Fibroblast of the aortic adventitia (primary cell): ENCODE measurements at places on chromosomes 6 and 20.
A peak's percentile ranks its signal among the peaks of the same experiment; 100 is the strongest.

DNA sequence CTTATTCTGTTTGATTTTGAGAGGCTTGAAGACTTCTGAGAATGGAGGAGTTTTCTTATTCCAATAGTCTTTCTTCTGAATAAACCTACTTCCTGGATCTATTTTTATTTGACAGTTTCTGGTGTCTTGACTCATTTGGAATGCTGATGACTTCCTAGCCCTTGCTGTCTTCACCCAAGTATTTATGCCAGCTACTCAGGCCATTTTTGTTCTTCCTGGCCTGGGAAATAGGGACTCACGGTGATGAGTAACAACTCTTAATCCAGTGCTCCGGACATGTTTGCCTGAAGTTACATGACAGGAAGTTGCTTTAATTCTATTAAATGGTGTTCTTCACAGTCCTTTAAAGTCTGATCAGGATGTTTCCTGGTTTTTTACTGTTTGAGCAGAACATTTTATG, 272.1 kb upstream of the EYS start:
- DNase-seq = no peak

DNA sequence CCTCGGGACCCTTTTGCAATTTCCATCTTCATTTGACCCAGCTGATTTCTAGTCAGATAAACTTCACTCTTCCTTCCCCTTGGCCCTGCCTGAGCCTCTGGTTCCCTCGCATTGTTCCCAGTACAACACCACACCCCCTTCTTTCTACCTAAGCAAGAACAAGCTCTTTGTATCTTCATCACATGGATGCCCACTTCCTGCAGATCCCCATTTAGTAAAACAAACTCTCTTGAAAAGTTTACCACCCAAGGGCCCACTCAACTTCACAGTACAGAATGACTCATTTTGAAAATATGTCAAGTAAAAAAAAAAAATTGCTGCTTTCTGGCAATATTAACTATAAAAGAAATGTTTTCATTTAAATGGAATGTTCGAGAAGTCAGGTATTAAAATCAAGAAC, 5.2 kb downstream of the FAXC start:
- DNase-seq = peak; percentile 36

- peak; percentile 90 for DNase-seq
These were observed 19.6 kb upstream of the ABT1 start for GRCh38 chr6:26576929-26577719.

- peak; percentile 87 for DNase-seq
These were observed 1.9 kb downstream of the BAG2 start for GRCh38 chr6:57173886-57174510.

GRCh38 chr20:4519534-4519933, 202.2 kb upstream of the PRND start:
- no peak for DNase-seq

DNA sequence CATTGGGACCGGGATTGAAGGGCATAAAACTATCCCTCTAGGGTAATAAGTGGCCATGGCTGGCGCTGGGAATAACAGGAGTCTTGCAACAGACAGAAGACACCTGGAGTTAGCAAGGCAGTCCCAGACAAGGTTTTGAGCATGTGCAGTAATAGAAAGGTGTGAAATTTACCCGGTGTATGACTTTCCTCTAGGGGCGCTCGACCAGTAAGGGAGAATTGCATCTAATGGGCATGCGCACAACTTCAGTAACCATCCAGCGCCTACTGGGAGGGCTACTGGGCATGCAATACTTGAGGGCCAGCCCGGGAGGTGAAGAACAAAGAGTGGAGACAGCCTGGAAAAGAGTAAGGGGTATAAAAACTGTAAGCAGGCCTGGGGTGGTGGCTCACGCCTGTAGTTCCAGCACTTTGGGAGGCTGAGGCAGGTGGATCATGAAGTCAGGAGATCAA, 32.7 kb downstream of the SERPINB6 start:
- no peak for DNase-seq

DNA sequence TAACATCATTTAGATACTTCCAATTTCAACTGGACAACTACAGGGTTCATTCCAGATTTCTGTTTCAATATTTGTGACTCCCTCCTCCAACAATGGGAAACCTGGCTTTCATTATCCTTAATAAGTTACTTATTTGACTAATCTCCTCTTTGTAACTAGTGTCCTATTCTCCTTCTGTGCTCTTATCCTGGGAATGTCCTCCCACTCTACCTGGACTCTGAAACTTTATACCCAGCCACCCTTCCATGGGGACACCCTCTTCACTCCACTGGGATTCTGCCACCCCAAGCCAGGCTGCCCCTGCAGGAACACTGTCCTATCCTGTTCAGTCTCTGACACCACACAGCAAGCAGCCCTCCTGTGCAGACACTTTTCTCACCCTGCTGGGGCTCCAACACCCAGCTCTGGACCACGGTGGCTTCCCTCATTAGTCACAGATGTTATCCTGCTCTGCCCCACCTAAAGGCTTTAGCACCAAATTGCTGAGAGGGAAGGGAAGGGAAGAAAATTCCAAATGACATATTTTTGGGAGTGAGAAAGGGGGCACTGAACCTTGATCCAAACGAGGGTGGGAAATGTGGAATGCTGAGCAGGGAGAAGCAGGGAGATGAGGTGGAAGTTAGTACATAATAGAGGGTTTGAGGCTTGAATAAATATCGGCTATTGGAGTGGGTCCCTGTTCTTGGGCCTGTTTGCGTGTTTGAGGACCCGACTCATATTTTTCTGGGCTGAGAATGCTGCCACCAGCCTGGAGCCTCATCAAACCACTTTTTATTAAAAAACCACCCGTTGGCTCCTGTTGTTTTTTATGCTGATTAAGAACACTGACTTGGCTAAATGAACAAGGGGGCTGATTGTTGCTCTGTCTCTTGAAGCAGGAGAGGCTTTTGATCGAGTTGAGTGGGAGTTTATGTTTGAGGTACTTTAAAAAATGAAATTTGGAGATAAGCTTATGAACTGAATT, 54.0 kb upstream of the AKIRIN2 start:
- peak; percentile 65 for DNase-seq

DNA sequence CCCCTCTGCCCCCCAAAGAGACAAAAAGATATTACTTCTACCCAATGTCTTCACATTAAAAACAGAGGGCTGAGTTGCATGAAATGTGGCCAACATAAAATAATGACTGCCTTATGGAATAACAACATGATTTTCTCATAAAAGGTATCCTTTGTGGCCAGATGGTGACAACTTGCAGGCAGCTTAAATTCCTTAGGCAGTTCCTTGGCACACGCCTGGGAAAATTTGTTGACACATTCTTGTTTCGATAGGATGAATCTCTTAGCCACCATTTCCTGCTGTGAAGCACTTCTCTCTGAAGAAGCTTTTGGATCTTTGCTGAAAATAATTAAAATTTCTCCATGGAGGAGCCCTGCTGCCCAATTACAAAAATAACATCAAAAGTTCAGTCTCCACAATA, 109.0 kb upstream of the COL21A1 start:
- DNase-seq = peak; percentile 73

DNA sequence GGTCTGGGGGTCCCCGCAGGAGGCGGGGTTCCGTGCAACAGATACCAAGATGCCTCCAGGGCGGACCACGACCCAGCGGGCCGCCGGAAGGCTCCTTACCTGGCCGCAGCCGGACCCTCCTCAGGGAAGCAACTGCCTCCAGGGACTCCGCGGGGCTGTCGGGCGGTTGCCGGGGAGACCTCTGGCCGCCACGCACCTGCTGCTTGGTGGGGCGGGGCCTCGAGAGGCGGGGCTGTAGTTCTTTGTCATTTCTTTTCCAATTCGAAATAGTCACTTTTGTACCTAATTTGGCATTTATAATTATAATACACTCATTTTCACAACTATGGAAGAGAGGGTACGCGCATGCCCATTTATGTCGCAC, 647 bp downstream of the AK9 start:
- no peak for DNase-seq

GRCh38 chr6:167058261-167058660, 59.1 kb downstream of the CEP43 start:
- peak; percentile 51 for DNase-seq

DNA sequence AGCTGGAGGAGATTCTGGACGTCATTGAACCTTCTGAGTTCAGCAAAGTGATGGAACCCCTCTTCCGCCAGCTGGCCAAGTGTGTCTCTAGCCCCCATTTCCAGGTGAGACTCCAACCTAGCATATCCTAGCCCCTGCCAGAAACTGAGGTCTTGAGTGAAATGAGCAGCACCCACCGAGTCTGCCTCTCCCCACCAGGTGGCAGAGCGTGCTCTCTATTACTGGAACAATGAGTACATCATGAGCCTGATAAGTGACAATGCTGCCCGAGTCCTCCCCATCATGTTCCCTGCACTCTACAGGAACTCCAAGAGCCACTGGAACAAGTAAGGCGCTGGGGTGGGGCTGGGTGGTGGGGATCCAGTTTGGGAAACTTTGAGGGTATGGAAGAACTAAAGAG, 4.6 kb downstream of the MEA1 start:
- DNase-seq = peak; percentile 31

DNA sequence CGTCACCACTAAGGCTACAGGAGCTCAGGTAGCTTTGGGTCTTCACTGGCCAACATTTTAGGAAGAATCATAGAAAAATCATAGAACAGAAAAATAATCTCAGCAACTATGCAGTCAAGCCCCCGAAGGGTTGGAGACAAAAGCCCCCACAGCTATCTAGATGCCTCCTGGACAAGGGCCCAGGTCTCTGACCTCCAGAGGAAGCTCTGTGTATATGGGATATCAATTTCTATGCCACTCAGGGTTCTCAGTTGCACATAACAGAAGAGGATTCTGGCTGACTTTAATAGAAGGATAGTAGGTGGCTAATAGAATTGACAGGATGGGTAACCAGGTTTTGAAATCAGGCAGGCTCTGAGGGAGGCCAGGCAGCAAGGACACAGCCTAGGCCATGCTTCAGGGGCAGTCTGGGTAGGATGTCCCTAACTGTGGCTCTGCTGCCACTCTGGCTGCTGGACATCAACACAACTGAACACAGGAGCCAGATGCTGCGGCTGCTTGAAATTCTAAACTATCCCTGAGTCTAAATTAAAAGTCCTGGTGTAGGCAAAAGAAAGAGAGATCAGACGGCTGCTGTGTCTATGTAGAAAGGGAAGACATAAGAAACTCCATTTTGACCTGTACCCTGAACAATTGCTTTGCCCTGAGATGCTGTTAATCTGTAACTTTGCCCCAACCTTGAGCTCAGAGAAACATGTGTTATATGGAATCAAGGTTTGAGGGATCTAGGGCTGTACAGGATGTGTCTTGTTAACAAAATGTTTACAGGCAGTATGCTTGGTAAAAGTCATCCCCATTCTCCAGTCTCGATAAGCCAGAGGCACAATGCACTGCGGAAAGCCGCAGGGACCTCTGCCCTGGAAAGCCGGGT, 65.6 kb downstream of the TRMT6 start:
- DNase-seq = no peak

DNA sequence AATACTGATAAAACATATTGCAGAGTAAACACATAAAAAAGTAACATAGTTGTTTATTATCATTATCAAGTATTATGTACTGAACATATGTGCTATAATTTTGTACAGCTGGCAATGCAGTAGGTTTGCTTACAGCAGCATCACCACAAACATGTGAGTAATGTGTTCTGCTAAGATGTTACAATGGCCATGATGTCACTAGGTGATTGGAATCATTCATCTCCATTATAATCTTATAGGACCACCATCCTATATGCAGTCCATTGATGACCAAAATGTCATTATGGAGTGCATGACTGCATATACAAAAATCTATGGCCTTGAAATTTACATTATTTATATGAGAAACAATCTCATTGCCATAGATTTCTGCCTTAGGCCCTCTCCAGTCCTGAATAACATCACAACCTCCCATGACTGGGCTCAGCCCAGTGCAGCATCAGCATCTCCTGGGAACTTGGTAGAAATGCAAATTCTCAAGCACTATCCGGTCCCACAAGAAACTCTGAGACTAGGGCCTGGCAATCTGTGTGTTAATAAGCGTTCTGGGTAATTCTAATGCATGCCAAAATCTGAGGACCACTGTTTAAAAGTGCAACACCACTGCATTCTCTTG, 352.0 kb upstream of the MARCKS start:
- no peak for DNase-seq

- no peak for DNase-seq
These were observed 11.6 kb upstream of the STX16 start for GRCh38 chr20:58639182-58640146.

GRCh38 chr6:158220786-158221442, 52.8 kb downstream of the GTF2H5 start:
- DNase-seq = peak; percentile 82

GRCh38 chr6:111416529-111416928, 66.5 kb downstream of the REV3L start:
- no peak for DNase-seq

- DNase-seq = no peak
These were observed 144.7 kb downstream of the MYO6 start for GRCh38 chr6:75893776-75894152.

DNA sequence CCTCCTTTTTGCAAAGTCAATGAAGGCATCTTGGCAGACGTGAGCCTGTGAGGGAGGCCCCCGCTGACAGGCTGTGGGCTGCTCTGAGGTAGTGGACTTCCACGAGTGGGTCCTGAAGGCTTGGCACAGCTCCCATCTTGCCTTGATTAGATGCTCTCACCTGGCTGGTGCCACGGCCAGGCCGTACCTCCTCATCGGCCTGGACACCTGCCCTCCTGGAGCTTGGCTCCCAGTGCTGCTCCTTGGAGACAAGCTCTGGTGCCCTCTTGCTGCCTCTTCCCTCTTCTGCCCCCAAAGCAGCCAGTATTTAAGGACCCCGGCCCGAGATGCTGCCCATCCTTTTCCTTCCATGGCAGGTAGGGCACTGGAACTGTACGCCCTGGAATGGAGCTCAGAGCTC, 93.5 kb downstream of the ERMARD start:
- DNase-seq = no peak

DNA sequence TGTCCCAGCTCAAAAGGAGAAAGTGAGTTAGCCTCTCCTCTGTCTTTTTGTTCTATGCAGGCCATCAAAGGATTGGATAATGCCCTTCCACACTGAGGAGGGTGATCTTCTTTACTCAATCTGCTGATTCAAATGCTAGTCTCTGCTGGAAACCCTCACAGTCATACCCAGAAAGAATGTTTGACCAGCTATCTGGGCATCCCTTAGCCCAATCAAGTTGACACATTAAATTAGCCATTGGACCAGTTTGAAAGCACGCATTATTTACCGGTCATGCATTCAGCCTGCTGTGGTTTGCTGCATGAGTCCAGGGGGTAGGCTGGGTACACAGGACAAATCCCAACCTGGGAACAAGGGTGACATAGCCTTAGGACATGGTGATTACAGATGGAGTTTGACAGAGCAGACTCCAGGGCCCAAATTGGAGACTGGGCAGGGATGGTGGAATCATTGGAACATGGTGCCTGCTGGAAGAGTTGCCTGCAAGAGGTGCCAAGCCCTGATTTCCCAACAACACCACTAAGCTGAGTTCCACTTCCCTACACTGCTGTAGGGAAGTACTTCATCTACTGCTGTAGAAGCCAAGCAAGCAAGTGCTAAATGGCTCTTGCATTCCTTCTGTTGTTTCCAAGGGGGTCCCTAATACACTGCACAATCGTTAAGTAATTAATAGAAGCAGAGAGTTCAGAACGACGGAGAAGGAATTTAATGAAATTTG, 87.7 kb downstream of the RNF182 start:
- no peak for DNase-seq
